Fibroblast of skin of right quadriceps (primary cell): ENCODE measurements at places on chromosomes 5 and 9.

- DNase-seq, result no peak
These were observed 130.6 kb downstream of the DTWD2 start for GRCh38 chr5:118857700-118858099.

- DNase-seq, result peak; percentile 93
These were observed 43.3 kb upstream of the NCS1 start for GRCh38 chr9:130128733-130129431.

- DNase-seq, result no peak
These were observed 80.0 kb downstream of the ZNF622 start for GRCh38 chr5:16385516-16386090.

GRCh38 chr5:168705321-168705720 lies 126.2 kb upstream of the PANK3 start:
- no peak for DNase-seq

GRCh38 chr5:83780699-83781350 lies 60.2 kb upstream of the HAPLN1 start:
- no peak for DNase-seq

GRCh38 chr5:73230264-73231245 lies 57.6 kb downstream of the TMEM174 start:
- DNase-seq, result no peak
